HS-5 (cell line): ENCODE measurements at places on chromosomes 11 and 22.

DNA sequence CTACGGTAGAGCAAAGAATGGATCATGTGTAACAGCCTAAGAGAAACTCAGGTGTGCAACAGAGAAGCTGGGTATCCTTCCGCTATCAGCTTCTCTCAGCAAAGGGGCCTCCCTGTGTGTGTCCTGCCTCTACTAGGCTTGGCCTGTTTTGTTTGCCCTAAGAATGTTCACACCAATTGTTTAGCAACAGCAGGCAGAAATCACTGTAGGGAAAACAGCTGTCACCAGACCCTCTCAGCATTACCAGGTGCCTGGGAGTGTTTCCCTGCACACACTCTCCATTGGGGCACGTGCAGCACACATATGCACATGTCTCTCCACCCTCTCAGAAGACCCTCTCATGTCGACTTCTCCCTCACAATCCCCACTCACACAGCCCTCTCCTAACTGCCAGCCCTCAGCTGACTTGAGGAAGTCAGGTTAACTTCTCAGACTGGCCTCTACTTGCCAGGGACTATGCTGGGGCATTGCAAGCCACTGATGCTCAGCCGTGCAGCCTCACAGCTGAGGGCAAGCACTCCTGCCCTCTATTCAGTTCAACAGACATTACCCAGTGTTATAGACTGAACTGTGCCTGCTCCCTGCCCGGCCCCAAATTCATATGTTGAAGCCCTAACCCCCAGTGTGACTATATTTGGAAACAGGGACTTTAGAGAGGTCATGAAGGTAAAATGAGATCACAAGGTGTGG lies 97.6 kb downstream of the TRIM29 start:
- DNase-seq = no peak

DNA sequence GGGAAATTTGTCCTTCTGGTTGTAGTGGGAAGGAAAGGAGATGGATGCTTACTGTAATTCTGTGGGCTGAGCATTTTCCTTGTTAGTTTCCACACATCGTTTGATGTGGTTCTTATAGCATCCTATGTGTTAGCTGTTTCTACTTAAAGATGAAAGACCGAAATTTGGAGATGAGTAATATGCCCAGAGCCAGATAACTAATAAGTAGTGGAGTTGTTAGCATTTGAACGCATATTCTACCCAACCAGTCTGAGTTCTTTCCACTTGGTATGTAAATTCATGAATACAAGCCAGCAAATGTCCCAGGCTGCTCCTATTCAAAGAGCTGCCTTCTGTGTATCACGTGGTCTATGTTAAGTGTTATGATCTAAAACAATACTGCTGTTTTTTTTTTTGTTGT lies 14.6 kb downstream of the SPECC1L start:
- DNase-seq = no peak

GRCh38 chr22:48588878-48589450 lies 1238.7 kb downstream of the BRD1 start:
- no peak for DNase-seq

DNA sequence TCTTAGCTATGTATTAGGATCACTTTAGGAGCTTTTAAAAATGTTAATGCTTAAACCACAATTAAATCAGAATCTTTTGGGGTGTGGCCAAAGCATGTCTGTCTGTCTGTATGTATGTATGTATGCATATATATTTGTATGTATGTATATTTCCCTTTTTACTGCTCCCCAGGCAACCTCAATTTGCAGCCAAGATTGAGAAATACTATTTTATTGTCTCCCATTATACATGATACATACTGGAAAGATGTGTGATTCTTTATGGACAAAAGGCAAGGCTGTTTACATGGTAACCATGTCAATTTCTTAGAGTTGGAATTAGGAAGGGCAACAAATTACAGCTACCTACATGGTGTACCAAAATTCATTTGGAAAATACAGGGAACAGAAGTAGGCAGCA lies 783.6 kb downstream of the ETS1 start:
- no peak for DNase-seq

- DNase-seq = no peak
Observed at GRCh38 chr22:26702906-26703830, 45.8 kb downstream of the MIAT start.

DNA sequence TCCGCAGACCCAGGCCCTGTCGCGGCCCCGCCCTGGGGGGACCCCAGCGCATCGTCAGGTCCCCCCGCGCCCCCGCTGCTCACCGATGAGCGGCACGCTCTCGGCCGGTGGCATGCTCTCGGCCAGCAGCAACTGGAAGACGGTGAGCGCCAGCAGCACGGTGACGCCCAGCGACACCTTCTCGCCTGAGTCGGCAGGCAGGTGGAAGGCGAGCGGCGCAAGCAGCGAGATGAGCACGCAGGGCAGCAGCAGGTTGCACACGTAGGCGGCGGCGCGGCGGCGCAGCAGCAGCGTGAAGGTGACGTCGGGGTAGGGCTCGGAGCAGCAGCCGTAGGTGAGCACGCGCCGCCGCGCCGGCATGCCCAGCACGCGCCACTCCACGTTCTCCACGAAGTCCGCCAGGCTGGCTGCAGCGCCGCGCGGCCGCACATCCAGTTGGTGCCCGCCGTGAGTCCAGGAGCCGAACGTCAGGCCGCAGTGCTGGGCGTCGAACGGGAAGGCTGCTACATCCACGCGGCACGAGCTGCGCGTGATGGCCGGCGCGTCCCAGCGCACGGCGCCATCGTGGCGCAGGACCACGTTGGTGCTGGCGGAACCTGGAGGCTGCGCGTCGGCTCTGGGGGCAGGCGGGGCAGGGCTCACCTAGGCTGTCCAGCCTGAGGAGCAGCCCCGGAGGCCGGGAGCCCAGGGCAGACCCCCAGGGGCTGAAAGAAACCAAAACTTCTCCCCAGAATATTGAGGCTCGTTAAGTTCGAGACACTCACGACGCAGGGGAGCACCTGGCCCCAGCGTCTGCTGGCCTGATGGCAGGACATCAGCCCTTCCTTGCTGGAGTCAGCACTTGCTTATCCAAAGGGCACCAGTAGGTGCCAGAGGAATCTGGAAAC lies 3.8 kb downstream of the CHRNA10 start:
- DNase-seq = no peak

- DNase-seq = no peak
Observed at GRCh38 chr11:117882311-117882905, 6.0 kb upstream of the FXYD6 start.
